ENCODE measurements at places on chromosomes 1 and 21. TPM values are rescaled to one million over a fixed set of nuclear protein-coding genes. Genes with fewer than 3 reads are reported as not detected.

- DNase-seq: no peak
Observed at GRCh38 chr1:243482141-243483022, 226.5 kb downstream of the SDCCAG8 start.

SMIM11 gene
- polyA plus RNA-seq: 6.7 TPM

DNA sequence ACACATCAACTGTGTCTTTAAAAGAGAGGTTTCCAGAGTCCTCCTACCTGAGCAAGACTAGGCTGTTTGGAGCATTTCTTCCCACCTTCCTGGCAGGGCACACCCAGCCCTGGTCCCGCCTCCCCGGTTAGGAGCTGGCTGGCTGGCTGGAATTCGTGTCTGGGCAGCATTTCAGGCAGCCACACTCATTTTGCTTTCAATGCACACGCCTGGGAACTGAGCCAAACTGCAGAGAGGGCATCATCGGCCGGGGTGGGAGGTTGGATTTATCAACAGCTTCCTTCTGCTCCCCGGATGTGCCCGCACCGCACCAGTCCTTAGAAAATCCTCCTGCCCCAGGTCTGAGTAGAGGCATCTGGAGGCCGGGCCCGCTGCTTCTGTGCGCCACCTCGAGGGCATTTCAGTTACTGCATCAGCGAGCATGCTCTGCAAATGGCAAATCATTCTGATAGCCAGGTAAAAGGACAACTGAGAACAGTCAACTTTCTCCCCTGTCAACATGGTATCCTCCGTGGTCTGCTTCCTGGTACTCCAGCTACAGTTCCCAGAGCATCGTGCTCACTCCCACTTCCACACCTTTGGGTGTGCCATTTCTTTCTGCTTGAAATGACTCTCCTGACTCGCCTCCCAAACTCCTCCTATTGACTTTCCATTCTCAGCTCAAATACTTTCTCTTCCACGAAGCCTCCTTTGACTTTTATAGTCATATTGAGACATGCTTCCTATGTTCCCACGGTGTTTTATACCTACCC lies 20.6 kb downstream of the TCEA3 start:
- DNase-seq: peak; percentile 65

- DNase-seq: no peak
Observed at GRCh38 chr1:225660544-225660946, 7.6 kb upstream of the ENAH start.

DNA sequence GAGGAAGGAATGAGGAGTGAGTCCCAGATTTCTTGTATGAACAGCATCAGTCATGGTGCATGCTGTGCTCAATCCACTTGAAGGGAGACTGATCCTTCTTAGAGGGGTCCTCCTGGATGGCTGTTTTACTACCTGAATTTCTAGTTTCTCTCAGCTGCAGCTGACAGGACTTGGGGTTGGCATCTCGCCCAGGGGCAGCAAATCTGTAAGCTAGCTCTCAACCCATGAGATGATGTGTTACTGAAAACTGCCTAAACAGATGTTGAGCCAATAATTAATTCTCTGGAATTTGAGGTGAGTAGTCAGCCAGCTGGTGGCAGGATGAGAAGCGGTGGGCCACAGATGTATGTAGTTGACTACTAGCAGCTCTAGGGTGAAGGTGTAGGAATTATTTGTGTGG lies 19.6 kb downstream of the BACH1 start:
- no peak for DNase-seq

GRCh38 chr21:35663856-35664606 lies 396.3 kb downstream of the SETD4 start:
- DNase-seq: no peak

- no peak for DNase-seq
Observed at GRCh38 chr1:47669081-47669585, 231.3 kb downstream of the FOXD2 start.

- no peak for DNase-seq
Observed at GRCh38 chr1:202233171-202233570, 39.6 kb downstream of the LGR6 start.

DNA sequence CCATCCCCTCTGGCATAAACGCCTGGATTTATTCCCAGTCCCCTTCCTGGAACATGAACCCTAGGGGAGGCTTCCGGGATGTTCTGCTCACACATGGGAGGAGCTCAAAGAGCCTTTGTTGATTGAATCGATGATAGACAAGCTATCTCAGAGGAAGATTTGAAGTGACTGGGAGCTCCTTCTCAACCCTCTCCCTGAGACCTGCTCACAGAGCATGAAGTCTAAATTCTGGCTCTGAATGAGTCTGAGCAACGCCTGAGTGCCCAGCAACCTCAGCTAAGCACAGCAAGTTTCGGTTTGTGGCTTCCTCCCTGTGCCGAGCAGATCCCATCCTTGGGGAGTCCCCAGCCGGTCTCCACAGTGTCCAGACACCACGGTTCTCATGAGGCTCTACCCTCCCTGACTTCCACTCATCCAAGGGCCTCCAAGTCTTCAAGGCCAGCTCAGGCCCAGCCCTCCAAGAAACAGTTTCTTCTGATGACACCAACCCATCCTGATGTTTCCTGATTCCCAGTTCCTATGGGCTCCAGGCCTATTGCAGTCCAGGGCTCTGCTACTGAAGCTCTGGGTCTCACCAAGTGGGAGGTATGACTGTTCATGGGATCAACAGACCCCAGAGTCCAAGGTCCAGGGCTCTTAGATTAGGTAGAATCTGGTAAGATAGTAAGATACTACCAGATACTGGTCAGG lies 190.8 kb downstream of the DYRK1A start:
- DNase-seq: no peak

- no peak for DNase-seq
Observed at GRCh38 chr1:100428160-100428559, 75.9 kb downstream of the CDC14A start.

POLR3GL gene
- 40.0 TPM for polyA plus RNA-seq

All from right renal pelvis (tissue), 4 donors.